Activated CD4-positive, CD25-positive, alpha-beta regulatory T cell treated with anti-CD3 and anti-CD28 coated beads, Interleukin-2, amount 50 U/mL, for 24 hours (primary cell): ENCODE measurements at places on chromosomes 13 and 19.

GRCh38 chr13:73825143-73825542, 309.1 kb downstream of the KLF12 start:
- no peak for ATAC-seq

DNA sequence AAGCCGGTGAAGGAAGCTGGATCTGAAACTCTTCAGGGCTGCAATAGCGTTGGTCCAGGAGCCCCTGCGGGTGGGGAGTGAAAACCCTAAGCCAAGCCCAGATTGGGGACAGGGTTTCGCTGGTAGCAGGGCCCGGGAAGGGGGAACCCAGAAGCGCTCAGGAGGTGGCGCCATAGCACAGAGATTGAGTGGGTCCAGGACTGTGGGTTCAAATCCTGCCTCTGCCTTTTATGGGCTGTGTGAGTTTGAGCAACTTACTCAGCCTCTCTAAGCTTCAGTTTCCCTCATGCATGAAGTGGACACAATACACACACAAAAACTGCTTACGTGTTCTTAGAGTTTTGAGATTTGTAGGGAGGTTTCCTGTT, 8.3 kb upstream of the SYCN start:
- peak; percentile 78 for ATAC-seq

- ATAC-seq, result no peak
These were observed 486.8 kb downstream of the FOXO1 start for GRCh38 chr13:40179445-40180281.

GRCh38 chr19:45879971-45880370, 6.0 kb downstream of the IRF2BP1 start:
- no peak for ATAC-seq

DNA sequence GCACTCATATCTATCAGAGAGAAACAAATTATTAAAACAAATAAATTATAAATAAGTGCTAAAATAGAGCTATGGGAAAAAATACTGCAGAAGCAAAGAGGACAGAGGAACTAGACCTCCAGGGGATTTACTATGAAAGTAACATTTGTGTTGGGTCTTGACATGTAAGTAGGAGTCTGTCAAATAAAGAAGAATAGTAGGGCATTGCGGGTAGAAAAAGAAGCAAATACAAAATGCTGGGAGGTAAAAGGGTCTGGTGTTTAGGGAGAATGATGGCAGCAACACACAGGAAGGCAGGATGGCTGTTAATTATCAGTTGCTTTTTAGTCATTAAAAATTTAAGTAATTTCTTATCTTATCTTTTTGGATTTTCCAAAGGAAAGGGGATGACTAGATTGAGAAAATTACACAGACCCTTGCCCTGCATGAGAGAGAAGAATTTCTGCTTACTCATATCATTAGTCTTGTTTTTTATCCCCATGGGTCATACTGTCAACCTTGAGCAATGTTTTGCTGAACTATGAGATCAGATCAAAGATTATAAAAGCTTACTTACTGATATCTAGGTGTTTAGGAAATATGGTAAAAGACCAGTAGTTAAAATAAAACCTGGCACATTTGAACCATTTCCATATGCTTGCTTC, 472.7 kb downstream of the DIAPH3 start:
- no peak for ATAC-seq

DNA sequence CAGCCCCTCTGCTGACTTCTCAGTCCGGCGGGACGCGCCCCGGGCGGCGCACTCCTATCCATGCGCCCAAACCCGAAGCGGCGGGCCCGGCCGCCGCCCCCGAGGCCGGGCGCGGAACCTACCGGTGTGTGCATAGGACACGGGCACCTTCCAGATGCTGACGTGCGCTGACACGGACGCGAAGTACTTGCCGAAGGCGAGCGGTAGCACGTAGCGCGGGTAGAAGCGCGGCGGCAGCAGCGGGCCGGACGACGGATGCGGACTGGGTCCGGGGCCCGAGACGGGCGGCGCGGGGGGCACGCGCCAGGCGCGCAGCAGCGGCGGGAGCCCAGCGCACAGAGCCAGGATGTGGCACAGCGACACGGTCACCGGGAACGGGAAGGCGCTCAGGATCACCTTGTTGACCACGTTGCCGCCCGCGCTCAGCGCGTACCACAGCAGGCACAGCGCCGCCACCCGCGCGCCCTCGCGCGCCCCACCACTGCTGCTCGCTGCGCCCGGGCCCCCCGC, 338 bp downstream of the SLC35E1 start:
- peak; percentile 30 for ATAC-seq
